ENCODE measurements at places on chromosomes 11 and 22.

DNA sequence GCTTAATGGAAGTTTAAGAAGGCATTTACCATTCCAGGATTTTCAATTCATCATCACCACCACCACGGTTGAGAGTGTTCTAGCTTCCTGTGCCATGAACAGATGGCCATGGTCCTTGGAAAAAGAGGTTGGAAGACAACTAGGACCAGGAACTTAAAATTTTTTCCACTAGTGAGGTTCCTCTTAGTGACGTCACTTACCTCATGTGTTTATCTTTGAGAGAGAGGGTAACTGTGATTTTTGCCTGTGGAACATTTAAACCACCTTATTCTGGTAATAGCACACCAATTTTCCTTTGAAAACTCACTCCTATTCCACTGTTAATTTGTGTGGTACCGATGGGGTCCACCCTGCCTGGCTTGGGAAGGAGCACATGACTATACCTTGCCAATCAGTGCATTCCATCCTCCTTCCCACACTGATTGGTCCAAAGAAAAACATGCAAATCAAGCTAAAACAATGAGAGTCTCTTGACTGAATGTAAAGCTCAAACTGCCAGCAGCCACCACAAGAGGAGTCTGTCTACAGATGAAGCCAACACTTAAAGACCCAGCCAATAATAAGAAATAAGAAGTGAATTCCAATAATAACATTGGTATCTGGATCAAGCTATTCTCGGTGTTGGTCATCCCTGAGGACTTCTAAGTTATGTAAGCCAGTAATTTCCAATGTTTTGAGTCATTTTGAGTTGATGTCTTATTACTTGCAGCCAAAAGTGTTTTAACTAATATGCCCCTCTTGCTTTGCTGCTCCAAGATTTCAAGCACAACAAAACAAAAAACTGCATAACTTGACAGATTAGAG, 111.8 kb downstream of the MPPED2 start:
- no peak for DNase-seq

DNA sequence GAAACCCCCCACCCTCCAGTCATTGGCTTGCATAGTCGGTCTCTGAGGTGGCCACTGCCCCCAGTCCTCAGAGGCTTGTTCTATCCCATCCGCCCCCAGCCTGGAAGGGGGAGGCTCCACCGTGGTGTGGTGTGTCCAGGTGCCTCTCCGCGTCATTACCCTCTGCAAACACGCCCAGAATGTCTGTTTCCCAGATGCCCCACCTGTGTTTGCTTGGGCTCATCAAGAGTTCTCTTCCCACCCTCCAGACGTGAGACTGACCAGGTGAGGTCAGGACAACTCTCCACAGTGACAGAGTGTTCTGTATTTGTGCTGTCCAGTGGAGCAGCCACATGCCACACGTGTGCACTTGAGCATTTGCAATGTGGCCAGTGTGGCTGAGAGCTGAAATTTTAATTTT, 24.9 kb downstream of the LRRC10B start:
- DNase-seq = no peak

GRCh38 chr11:122240638-122241037, 124.6 kb upstream of the BLID start:
- no peak for DNase-seq

- no peak for DNase-seq
Measured at GRCh38 chr22:39567135-39567946, 3.2 kb upstream of the CACNA1I start.

GRCh38 chr11:14713496-14714244, 70.1 kb downstream of the PDE3B start:
- DNase-seq = no peak

DNA sequence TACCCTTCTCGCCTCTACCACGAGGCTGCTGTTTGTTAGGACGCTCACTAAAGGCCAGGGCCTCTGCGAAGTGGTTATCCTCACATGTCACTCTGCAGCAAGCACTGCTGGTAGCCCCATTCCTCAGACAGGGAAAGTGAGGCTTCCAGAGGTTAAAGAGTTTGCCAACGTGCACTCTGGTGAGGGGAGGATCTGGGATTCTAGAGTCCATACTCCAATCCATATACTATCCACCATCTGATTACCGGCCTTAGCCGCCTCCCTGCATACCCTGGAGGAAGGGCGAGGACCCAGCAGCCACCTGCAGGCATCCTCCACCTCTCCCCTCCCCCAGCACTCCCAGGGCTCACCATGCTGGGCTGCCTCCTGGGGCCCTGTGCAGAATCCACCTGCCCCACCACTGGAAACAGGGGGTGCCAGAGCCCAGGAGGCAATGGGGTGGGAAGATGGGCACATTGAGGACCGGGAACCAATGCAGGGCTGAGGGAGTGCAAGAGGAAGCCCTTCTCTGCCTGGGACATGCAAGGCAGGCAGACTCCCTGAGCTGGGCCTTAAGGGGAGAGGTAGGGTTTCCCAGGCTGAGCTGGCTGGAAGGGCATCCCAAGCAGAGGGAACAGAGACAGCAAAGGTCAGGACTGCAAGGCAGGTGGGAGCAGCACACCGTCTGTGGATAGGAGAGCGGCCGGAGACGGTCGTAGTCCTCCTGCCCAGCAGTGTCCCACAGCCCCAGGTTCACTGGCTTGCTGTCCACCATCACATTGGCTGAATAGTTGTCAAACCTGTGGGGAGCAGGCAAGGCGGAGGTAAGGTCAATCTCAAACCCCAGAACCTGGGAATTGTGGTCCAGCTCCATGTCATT, 11.7 kb downstream of the RAC2 start:
- DNase-seq = no peak

DNA sequence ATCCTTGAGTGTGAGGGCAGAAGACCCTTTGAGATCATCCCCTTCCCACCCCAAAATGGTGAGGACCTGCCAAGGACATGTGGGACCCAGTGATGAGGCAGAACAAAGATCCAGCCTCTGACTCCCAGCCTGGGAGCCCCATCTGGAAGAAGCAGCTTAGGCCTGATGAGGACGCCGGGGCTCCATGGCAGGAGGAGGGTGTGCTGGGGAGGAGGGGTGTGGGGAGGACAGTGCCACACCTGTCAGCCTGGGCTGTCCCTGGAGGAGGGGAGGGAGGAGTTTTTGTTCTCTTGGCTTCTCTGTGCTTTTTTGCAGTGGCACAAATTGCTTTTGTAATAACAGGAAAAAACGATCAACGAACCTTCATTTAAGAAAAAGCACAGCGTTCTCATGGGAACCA, 44.4 kb upstream of the DAGLA start:
- no peak for DNase-seq

DNA sequence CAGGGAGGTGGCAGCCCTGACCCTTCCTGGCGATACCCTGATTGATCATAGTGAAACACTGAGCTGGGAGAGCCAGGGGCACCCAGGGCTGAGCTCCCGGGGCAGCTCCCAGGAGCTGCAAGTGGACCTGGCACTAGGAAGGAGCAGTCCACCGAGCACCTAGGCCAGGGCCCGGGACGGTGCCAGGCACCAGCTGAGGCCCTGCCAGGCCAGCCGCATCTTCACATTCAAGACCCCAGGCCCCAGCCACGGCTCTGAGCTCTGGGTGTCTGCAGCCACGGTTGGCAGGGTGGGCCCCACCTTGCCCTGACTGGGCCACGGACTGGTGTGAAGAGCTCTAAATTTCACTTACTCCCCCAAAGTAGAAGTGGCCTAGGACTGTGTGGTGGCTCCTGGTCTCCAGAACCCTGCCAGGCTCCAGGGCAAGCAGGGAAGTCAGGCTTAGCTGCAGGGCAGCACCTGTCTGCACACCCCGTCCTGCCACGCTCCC, 58.3 kb downstream of the RTN4R start:
- DNase-seq = no peak

GRCh38 chr11:130514316-130514715, 65.9 kb downstream of the ADAMTS15 start:
- no peak for DNase-seq

DNA sequence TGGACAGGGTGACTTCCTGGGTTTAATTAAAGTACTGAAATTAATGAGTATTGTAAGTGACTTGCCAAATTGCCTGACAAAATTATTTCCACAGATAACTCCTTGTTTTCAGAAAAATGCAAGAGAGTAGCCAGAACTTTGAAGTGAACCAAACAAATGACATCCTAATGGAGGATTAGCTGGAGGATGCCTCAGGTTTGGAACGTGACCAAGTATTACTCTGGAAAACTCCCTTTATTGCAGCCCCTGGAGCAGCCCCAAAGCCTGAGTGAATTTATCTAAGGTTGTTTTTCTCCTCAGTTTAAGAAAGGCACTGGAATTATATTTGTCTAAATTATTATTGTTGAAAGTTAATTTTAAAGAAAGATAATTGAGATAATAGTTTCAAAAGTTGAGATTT, 343.6 kb upstream of the MTNR1B start:
- no peak for DNase-seq

- DNase-seq = peak; percentile 68
Measured at GRCh38 chr11:118917481-118918127, 8.1 kb downstream of the BCL9L start.

DNA sequence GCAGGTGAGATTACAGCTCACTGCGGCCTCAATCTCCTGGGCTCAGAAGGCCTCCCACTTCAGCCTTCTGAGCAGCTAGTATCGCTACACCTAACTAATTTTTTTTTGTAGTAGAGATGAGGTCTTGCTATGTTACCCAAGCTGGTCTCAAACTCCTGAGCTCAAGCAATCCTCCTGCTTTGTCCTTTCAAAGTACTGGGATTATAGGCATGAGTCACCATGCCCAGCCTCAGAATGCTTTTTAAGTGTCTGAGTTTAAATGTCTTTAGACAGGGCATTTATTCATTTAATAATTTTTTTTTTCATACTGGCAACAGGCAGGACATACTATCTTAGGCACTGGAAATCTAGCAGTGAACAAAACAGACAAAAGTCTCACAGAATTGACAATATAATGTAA, 27.7 kb downstream of the LRP4 start:
- no peak for DNase-seq

- DNase-seq = no peak
Measured at GRCh38 chr22:48096851-48097665, 1334.6 kb downstream of the TBC1D22A start.

- DNase-seq = no peak
Measured at GRCh38 chr11:86228269-86229038, 16.1 kb upstream of the EED start.

- no peak for DNase-seq
Measured at GRCh38 chr22:21702094-21702493, 33.5 kb downstream of the YPEL1 start.

DNA sequence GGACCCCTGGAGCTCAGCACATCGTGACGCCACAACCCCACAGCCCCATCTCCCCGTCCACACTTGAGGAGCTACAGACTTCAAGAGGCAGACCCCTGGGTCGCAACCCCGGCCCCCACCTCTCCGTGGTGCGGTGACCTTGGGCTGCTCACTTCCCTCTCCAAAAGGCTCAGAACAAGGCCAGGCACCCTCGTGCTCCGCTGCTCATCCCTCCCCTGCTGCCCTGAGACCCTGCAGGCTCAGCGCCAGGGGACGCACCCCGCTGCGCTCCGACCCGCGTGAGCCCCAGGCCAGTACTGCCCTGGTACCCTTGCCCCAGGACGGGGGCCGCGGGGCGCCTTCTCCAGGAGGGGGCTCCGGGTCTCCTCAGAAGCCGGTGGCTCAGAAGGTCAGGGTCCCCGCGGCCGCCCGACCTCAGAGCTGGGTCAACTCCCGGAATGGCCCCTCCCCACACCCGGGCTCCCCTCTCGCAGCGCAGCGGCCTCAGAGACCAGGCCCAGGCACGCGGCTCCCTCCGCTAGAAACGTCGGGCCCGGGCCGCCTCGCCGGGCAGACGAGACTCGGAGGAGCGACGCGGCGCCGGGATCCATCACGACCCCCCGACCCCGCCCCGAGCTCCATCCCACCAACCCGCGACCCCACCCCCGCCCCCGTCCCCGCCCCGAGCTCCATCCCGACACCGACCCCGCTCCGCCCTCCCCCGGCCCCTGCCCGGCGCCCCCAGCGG, 563 bp downstream of the GATD1 start:
- DNase-seq = no peak

GRCh38 chr11:65575568-65576231, at the start of gene EHBP1L1:
TSS of gene EHBP1L1 (plus strand) at chr11:65576053. CDS start at chr11:65576303, 250 bp downstream.
- DNase-seq = peak; percentile 81

GRCh38 chr11:123187248-123187647, 7.8 kb downstream of the CLMP start:
- no peak for DNase-seq

- DNase-seq = no peak
Measured at GRCh38 chr11:133978794-133979193, 22.0 kb upstream of the IGSF9B start.

- DNase-seq = no peak
Measured at GRCh38 chr11:47325271-47326041, 27.0 kb downstream of the MYBPC3 start.

DNA sequence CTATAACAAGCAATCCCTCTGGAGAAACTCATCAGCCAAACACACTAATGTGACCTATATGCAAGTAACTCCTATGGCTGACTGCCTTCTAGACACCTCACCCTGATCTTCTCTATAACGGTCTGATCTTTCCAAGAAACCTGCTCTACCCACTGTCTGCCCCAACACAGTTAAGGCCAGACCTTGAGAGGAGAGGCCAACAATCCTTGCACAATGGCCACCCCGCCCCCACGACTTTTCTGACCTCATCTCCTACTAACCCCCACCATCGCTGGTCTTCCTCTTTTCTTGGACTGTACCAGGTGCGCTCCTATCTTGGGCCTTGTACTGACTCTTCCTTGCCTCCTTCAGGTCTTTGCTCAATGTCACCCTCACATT, 12.5 kb downstream of the HIRA start:
- no peak for DNase-seq
